NCI-H1105 (cell line): ENCODE measurements at places on chromosomes 6 and 20.

DNA sequence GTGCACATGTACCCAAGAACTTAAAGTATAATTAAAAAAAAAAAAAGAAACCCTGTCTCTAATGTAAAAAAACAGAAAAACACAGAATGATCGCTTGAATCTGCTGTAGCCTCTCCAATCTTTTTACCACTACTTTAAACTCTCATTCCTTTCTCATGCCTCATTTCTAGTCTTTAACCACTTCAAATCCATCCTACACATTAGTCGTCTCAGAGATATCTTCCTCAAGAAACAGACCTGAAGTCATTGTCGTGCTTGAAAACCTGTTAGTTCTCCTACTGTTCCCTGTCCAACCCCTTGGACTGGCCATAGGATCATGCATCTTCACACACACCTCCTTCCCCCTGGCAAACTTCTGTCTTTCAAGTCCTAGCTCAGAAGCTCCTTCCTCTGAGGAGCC is 112.1 kb upstream of the BCLAF1 start:
- DNase-seq, result no peak

- no peak for DNase-seq
These were observed 247.4 kb downstream of the TBC1D32 start for GRCh38 chr6:121086876-121087275.

DNA sequence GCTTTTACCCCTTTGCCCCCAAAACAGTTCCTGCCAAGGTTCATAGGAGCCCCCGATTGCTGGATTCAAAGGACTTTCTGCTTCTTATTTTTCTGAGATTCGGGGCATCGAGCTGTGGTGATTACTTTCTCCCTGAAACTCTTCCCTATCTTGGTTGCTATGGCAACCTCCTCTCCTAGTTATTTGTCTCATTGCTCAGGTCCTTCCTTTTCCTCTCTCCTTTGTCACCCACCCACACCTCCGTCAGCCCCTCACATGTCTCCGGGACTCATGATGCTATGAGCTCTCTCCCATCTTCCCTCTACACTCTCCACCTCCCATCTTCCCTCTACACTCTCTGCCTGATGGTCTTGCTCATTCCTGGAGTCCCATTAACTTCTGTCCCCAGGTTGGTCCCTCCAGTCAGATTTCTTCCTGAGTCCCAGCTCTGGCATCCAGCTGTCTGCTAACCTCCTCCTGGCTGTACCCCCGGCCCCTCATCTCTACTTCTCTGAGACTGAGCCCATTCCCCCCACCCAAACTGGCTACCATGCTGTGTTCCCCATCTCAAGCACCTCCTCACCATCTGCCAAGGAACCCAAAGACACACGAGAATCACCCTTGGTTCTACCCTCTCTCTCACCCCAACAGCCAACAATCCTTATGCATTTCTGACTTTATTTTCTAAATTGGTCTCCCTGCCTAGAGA is 30.2 kb upstream of the NNAT start:
- no peak for DNase-seq

DNA sequence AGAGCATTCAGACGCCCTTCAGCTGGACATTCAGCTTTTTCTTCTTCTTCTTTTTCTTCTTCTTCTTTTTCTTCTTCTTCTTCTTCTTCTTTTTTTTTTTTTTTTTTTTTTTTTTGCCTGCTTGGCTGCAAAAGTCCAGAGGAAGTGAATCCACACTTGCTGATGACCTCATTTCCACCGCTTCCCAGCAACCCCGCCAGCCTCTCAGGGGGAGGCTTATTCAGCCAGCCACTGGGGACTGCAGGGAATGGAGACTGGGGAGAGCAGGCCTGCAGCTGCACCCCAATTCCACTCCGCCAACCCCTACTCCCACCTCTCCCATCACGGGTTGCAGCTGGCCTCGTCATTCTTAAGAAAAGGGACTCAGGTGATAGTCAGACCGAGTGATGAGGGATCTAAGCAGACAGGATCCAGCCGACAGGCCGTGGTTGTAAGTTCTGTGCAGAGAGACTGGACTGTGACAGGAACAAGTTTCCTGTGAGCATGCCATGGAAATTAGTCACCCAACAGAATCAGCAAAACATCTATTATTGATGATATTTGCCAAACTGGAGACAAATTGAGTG is 59.0 kb upstream of the QKI start:
- DNase-seq, result no peak

DNA sequence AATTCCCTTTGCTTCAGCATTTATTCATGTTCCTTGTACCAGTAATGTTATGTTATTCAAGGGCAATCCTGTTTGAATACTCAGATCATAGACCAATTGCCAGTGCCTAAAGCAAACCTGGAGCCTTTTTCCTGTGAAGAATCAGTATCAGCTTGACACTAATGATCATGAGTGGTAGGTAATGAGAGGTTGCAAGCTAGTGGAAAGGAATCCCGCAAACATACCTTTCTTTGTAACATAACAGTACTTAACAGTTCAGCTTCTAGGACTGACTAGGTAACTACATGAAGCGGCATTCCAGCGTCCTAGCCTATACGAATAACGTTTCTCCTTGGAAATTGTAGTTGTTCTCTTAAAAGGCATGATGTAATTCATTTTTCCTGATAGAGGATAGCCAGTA is 253.7 kb downstream of the TMEM242 start:
- no peak for DNase-seq

DNA sequence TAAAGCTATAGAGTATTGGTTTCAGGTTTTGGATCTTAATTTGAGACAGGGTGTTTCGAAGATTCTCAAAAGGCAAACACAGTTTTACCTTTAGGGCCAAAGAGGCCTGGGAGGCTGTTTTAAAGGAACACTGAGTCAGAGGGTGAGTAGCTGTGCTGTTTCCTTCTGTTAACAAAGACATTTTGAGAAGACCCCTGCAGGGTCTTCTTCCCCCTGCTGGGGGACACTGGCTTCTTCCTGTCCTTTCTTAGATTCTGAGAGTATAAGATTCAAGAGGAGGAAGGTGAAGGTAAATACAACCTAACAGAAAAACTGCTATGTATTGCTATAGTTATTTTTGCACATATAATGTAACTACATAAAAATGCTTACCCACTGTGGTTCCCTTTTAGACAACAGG is 19.0 kb downstream of the HS3ST5 start:
- no peak for DNase-seq

GRCh38 chr6:43973357-43973756 is 153.9 kb downstream of the MRPL14 start:
- no peak for DNase-seq
